MG63 (cell line): ENCODE measurements at places on chromosomes 3 and 15. TPM values are rescaled to one million over a fixed set of nuclear protein-coding genes. Genes with fewer than 3 reads are reported as not detected.

Gene TMC3
- total RNA-seq, result not detected in 2 replicates

Gene CYP1A2
- total RNA-seq, result 0.23 TPM in 1 of 2 replicates, not detected in the other

Gene DOCK3
- total RNA-seq, result 0.26 TPM in 1 of 2 replicates, not detected in the other

GRCh38 chr3:33798418-33799201 lies at the start of gene PDCD6IP:
PDCD6IP (plus strand) TSS chr3:33798630; CDS start chr3:33798729, 99 bp downstream.
- DNase-seq, result peak; percentile 91

- no peak for DNase-seq
Measured at GRCh38 chr15:52422001-52422400, 106.7 kb downstream of the MYO5A start.

DNA sequence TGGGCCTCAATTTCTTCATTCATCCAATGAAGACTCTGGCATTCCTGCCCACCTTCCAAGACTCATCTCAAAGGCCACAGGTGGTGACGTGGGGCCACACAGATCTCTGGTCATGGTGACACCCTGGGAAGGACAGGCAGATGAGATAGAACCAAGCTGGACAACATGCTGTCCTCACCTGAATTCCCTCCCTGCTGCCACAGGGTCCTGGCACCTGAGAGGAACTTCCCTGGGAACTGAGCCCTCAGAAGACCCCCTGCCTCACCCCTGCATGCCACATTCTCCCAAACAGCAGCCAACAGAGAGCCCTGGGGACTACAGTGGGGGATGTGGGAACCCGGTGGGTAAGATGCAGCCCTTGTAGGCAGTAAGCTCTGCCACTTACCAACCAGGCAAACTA lies 10.7 kb downstream of the KLF15 start:
- DNase-seq, result no peak

GRCh38 chr15:25901811-25902605 lies 38.9 kb upstream of the ATP10A start:
- no peak for DNase-seq

DNA sequence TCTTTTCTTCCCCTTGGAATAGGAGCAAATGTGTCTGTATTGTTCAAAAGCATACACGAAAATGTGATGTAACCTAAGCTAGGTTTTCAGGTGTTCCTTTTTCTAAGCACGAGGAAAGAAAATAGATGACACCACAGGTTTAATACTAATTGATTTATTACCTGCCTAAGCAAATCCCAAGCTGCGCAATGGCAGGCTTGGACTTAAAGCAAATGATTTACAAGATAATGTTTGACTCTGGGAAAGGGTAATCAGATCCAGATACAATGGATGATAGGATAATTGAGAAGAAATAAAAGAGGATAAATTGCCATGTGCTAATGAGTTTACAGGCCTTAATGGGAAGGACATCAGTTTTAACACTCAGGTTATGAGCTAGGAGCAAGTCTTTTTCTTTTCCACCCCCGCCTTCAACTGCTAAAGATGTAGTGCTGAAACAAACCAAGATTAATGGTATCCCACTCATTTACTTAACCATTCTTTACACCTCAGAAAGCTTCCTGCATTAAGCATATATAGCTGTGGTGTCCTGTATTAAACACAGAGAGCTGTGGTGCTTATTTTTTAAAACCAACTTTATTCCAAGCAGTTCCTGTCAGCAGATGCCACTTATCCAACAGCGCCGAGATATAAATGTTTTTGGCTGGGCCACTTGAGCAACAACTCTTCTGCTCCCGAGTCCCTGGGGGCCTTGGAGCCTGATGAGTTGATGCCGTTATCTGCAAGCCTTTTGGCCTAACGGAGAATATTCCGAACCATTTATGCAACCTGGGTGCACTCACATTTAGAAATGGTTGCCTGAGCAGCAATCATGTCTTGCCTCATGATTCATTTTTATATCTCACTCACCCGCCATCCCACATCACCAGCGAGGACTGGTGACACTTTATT lies 205.5 kb downstream of the MECOM start:
- DNase-seq, result no peak

DNA sequence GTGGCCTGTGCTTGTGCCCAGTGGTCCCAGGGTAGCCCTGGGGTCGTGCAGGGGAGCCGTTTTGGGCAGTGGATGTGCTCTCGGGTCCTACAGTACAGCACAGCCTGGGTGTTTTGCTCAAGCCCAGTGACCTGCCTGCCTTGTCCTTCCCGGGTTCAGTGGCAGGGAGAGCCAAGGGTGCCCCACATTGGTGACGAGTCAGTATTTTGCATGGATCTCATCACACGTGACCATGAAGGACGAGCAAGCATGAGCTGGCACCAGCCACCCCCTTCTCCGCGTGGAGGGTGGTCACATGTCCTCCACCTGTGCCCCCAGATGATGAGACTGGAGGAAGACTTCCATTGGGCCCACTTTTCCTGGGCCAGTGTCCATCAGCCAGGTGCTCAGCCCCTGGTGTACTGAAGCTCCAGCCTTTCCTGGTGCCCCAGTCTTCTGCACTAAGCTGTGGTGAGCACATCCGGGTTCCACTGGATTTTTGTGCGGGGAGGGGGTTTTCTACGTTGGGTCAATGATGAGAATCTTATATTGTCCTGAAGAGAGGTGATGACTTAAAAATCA lies 197.5 kb downstream of the UBE3A start:
- no peak for DNase-seq

Gene MYRIP
- 1.9 and 2.6 TPM in 2 replicates for total RNA-seq

DNA sequence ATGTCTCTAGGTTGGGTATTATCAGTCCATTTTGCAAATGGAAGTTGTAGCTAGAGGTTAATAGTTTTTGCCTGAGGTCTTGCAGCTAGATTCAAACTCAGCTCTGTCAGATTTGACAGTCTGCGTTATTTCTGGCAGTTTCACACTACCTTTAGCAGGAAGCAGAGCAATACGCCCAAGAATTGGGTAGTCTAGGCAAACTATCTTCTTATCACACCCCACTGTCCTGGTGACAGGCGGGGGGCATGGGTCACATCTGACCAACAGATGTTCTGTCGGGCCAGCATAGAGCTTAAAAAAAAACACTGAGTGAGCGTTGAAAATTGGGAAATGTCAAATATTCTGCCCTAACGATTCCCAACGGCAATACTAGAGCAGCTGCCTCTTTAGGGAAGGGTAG lies 5.7 kb downstream of the GPR160 start:
- no peak for DNase-seq

Gene PDCD10
- 94.1 and 171 TPM in 2 replicates for total RNA-seq

- DNase-seq, result no peak
Measured at GRCh38 chr3:12969486-12969885, 103.7 kb downstream of the IQSEC1 start.

Gene WDR53
- total RNA-seq, result 7.7 and 9.0 TPM in 2 replicates

Gene PAQR5
- total RNA-seq, result 8.6 and 8.9 TPM in 2 replicates

DNA sequence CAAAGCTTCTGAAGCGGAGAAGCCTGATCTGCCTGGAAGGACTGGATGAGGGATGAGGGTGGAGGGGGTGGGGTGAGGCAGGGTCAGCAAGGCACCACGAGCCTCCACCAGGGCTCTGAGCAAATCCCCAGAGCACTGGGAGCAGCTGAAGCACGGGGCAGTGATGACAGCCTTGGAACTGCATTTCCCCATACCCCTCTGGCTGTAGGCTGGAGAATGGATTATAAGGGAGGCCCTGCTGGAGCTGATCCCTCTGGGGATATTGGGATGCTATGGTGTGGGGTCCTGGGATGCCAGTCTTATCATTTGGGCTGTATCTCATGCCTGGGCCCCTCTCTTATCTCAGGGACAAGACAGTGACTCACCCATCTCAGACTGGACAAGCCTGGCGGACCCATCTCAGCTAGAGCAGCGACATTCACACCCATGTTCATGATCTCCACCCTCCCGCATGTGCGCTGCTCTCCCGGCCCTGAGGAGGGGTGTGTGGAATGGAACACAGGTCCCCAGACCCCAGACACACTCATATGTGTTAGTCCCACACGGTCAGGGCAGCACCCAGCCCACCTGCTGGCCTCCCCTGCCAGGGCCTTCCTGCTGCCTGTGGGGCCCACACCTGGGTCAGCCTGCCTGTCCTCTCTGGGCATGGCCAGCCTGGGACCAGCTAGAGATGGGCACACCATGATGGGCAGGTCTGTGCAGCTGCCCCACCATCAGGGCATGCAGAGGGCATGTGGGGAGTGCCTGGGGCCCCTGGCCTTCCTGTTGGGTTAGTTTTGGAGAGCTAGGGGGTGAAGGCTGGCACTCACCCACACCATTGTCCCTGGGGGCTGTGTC lies 97.1 kb downstream of the FBLN2 start:
- no peak for DNase-seq

Gene SKIL
- total RNA-seq, result 26.8 and 27.5 TPM in 2 replicates

DNA sequence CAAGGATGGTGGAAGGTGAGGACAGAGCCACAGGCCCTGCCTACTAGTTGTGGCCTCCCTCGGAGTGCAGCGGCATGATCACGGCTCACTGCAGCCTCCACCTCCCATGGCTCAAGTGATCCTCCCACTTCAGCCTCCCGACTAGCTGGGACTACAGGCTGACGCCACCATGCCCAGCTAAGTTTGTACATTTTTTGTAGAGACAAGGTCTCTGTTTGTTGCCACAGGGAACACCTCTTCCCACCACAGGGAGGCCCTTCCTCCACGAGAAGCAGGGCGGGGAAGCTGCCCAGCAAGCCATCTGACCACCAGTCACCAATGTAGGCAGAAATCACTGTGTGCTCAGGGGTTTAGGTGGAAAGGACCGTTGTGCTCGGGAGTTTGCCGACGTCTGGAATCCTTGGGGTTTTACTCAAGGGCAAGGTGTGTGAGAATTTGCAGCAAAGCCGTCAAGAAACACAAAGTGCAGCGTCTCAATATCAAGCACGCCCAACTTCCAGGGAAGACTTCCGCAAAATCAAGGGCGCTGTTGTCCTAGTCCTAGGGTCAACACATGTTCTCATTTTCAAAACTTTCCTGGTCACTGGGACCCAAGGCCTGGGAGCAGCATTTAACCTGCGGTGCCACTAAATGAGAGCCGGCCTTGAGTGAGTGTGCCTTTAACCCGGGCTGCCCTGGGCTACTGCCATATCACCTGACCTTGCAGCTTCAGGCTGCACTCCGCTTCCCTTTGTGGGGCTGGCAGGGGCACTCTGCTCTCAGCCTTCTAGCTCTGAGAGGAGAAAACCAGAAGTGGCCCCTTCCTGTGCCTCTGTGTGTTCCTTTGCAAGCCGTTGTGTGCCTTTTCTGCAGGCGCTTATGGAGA lies 65.7 kb downstream of the SLC12A8 start:
- no peak for DNase-seq

GRCh38 chr15:44186705-44187104 lies 8.4 kb downstream of the FRMD5 start:
- DNase-seq, result no peak

- DNase-seq, result no peak
Measured at GRCh38 chr3:98531622-98532274, at the start of gene GPR15. GPR15 (plus strand) TSS chr3:98531978; CDS start chr3:98532034, 56 bp downstream.

- no peak for DNase-seq
Measured at GRCh38 chr15:100653608-100654007, 51.2 kb downstream of the ASB7 start.

- DNase-seq, result no peak
Measured at GRCh38 chr15:78950902-78951840, 6.3 kb upstream of the CTSH start.

Gene SCAANT1
- total RNA-seq, result not detected in 2 replicates

- no peak for DNase-seq
Measured at GRCh38 chr3:24886501-24886900, 391.9 kb upstream of the THRB start.

DNA sequence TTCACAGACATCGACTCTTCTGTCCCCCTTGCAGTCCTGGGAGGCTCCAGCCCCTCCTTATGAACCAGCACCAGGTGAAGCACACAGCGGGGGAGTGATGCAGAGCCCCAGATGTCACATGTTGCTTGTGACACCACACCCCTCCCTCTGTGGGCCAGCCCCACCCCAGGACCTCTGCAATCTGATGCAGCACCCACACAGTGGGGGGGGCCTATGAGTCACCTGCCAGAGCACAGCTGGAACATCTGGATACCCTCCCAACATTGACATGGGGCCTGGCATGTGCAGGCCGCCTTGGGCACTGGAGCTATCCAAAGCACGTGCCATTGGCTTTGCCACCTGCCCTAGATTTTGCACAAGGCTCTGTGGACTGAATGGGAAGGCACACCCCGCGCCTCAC lies 70.5 kb downstream of the FEM1B start:
- DNase-seq, result peak; percentile 72

GRCh38 chr3:43859766-43860165 lies 169.0 kb downstream of the ABHD5 start:
- no peak for DNase-seq

Gene PPP2R3A
- 10.3 and 11.3 TPM in 2 replicates for total RNA-seq

- DNase-seq, result no peak
Measured at GRCh38 chr3:171177056-171177455, 150.5 kb upstream of the SLC2A2 start.

DNA sequence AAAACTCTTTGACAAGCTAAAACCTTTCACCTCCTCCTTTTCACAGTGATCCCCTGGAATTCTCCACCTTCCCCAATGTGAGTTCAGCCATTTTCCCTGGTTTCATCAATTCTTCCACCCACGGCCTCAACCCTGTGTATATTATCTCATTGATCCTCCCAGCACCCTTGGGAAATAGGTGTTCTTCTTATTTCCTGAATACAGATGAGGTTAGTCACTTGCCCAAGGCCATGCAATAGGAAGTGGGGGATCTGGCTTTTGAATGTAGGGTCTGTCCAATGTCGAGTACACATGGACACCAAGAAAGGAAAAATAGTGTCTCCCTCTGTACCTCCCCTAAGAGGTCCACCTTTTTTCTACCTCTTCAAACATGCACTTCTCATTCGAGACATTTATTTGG lies 262.8 kb upstream of the ST8SIA2 start:
- DNase-seq, result no peak

DNA sequence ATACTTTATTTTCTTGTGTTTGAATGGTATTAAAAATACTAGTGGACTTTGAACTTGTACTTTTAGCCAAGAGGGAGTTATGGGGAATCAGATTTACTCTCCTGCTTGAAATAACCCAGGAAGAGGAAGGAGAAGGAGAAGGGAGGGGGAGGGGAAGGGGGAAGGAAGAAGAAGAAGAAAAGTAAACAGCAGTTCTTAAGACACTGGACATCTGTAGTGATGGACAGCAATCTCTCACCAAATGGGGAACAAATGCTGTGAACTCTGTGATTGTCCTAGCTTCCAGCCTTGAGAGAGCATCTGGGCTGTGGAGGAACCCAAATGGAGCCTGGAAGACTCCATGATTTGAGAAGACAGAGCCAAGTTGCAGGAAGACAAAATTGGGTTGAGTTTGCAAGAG lies 52.0 kb downstream of the VPS8 start:
- no peak for DNase-seq

GRCh38 chr15:43104426-43104825 lies 1.4 kb downstream of the UBR1 start:
- no peak for DNase-seq
